ENCODE measurements at places on chromosomes 6 and 20. TPM values are rescaled to one million over a fixed set of nuclear protein-coding genes. Genes with fewer than 3 reads are reported as not detected.

- no peak for DNase-seq
Observed at GRCh38 chr20:9352739-9353138, 161.7 kb upstream of the LAMP5 start.

GRCh38 chr6:1502041-1502440, 107.7 kb upstream of the FOXC1 start:
- DNase-seq, result no peak

The KCNQ2 gene
- 0.23 TPM for total RNA-seq

DNA sequence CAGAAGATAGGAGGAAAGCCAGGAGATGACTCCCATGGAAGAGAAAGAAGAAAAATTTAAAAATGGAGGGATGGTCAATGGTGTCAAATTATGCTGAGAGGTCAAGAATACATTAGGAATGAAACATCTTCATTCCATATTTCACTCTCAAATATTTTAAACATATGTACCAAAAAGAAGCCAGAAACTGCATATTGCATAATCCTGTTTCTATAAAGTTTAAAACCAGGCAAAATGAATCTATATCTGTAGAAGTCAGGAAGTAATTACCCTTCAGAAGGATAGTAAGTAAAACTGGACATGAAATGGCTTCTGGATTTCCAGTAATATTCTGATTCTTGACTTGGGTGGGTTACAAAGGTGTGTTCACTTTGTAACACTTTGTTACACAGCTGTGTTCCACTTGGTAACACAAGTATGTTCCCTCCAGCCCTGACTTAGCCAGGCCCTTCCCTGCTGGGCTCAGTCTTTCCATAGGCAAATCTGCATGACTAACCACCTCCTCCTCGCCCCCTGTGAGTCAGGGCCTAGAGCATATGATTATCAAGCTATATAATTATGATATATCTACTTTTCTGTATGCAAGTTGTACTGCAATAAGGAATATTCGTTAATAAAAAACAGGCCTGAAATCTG, 20.2 kb upstream of the C6orf141 start:
- no peak for DNase-seq

DNA sequence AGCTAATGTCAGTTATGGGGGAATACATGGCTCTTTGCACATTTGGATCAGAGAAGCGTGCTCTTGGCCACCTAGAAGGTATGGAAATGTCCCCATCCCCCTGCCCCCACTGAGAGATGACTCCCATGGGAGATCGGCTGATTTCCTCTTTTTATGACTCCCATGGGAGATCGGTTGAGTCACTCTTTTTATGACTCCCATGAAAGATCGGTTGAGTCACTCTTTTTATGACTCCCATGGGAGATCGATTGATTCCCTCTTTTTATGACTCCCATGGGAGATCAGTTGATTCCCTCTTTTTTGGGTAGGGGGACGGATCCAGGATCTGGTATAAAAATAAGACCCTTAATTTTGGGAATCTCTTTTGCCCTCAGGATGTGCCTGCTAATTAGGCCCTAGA, 10.3 kb upstream of the TAAR9 start:
- DNase-seq, result peak; percentile 63

DNA sequence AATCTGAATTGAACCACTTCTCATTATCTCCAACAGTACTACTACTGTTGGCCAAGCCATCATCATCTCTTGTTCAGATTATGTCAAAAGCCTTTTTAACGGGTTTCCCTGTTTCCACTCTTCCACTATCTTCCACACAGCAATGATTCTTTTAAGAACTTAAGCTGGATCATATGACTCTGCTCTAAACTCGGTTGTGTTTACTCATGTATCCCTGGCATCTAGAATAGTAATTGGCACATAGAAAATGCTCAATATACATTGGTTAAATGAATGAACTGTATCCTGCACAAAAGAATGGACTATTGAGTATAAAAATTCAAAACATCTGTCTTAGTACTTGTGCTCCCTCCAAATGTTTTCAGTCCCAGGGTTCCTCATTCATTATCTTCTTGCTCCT, 2.8 kb upstream of the COX7A2 start:
- no peak for DNase-seq

DNA sequence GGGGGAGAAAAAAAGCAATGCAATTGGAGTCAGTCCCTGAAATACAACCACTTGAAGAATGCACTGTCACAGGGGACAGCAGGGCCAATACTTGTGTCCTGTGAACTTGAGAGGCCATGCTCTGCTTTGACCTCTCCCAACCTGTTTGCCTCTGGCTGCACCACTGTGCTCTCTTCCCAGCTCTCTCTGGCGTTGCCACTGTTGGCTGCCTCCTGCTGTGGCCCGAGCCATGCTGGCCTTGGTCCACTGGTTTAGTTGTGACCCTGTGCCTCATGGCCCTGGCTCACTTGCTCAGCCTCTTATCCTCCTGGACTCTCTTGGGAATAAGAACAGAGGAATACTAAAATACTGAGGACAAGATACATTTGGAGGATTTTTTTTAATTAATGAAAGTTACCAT, 14.5 kb upstream of the FBXO30 start:
- no peak for DNase-seq

GRCh38 chr6:128347123-128347522, 173.3 kb downstream of the PTPRK start:
- peak; percentile 7 for DNase-seq

DNA sequence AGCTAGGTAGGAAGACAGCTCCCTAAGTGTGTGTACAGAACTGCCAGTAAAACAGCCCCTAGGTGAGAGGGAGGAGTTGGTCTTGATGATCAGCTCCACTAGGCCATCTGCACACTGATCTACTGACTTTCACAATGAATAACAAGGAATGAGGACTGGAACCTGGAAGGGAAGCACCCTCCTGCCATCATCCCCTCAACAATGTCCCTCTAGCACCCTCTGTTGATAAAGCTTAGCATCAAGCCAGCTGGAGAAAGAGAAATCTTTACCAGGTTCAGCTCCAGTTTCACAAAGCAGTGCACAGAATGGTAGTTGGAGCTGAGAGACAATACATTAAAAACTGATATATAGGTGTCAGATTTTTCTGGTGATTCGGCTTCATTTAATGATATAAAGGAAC, 57.2 kb upstream of the IRAK1BP1 start:
- DNase-seq, result peak; percentile 43

DNA sequence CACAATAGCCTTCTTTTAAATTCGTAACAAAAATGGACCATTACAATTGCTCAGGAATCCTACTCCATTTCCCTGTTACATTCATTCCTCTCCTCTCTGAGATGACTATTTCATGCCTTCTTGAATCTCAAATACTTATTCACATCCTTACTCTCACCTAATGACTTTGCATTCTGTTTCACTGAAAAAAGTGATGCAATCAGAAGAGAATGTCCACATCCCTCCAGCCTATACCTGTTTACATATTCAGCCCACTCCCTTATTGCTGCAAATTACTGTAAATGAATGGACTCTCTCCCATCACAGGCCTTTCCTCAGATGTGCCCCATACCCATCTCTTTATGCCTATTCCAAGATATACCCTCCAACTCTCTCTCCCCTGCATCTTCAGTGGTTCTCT, 8.6 kb downstream of the TAAR1 start:
- no peak for DNase-seq

GRCh38 chr20:6595704-6596103, 171.8 kb upstream of the BMP2 start:
- no peak for DNase-seq

The SMLR1 gene
- total RNA-seq, result not detected

DNA sequence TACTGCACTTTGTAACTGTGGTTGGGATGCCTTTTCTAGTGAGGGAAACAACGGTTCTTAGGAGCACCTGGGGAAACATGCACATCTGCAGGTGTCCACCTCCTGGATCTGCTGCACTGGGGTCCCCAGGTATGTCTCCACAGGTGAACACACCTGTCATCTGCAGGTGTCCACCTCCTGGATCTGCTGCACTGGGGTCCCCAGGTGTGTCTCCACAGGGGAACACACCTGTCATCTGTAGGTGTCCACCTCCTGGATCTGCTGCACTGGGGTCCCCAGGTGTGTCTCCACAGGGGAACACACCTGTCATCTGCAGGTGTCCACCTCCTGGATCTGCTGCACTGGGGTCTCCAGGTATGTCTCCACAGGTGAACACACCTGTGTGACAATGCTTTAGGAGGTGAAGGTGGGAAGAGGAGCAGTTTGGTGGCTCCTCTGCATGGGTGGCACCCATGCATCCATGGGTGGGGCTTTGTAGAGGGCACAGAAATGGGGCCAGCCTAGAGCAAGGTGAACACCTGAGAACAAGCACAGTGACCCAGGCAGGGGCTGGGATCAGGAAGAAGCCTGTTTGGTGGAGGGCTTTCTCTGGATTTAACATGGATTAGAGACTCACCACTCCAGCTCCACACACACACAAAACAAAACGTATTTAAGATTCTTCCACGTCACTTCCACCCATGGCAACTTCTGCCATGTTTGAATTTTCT, 206.0 kb upstream of the CDH4 start:
- no peak for DNase-seq

DNA sequence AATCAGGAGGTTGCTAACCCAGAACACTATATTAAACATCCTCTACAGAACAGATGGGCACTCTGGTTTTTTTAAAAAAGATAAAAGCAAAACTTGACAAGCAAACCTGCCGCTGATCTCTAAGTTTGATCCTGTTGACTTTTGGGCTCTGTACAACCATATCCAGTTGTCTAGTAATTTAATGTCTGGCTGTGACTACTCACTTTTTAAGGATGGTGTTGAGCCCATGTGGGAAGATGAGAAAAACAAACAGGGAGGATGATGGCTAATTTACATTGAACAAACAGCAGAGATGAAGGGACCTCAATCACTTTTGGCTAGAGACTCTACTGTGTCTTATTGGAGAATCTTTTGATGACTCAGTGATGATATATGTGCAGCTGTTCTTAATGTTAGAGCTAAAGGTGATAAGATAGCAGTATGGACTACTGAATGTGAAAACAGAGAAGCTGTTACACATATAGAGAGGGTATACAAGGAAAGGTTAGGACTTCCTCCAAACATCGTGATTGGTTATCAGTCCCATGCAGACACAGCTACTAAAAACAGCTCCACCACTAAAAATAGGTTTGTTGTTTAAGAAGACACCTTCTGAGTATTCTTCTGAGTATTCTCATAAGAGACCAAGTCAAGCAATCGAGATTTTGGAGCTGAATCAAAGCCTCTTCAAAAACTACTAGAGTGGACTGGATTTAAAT, 201.2 kb upstream of the SHLD1 start:
- DNase-seq, result no peak

GRCh38 chr6:54248994-54249393, 59.2 kb upstream of the TINAG start:
- DNase-seq, result no peak

DNA sequence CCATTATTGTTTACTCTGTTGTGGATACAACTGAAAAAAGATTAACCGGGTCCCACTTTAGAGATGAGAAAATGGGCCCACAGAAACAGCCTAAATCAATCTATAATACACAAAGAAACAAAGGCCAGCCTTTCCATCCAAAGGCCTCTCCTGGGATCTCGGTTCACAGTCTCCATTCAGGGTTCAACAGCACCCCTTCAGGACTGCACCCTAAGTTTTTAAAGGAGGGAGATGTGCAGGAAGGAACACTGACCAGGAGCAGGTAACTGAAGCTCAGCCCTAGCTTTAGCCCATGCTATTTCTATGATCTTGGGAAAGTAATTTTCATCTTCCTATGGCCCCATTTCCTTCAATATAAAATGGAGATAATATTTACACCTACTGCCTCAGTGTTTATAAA, 147.7 kb downstream of the BTBD9 start:
- DNase-seq, result no peak

DNA sequence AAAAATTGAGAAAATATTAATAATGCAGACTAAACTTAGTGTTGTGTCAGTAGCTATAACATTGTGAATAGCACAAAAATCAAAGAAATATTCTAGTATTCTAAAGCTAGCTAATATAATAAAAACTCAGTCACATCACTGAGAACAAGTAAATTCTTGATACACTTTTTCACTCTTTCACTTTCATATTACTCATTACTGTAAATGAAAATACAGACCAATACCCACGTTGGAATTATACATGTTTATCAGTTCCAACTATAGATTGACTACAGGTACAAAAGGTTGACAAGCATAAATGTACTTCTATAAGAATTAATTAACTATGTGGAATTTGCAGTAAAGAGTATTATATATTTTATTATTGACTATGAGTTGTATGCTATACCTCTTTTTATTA, 1043.4 kb upstream of the FLRT3 start:
- no peak for DNase-seq

GRCh38 chr6:78746457-78746856, 120.9 kb upstream of the IRAK1BP1 start:
- DNase-seq, result peak; percentile 17

The MYH7B gene
- total RNA-seq, result not detected

GRCh38 chr20:2692036-2692885, at the start of gene EBF4:
Gene EBF4 (plus strand): TSS chr20:2692780. CDS start chr20:2693646, 866 bp downstream.
- no peak for DNase-seq

- DNase-seq, result no peak
Observed at GRCh38 chr20:15253431-15253830, 916.0 kb upstream of the FLRT3 start.

DNA sequence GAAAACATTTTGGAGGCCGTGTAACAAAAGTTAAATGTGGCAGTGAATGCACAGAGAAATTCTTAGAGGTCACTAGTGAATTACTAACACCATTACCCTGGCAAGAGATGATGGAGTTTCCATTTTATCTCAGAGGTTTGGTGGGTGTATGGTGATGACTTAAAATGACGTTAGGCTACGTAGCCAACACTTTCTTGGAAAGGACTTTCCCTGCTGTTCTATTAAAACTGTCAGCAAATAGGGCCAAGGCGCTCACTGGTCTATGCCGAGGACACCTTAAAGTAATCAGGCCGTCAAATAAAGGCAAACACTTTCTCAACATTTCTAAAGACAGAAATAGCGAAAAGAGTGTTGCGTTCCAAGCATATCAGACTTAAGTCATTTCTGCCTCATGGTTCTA, 160.8 kb downstream of the GMPR start:
- no peak for DNase-seq

DNA sequence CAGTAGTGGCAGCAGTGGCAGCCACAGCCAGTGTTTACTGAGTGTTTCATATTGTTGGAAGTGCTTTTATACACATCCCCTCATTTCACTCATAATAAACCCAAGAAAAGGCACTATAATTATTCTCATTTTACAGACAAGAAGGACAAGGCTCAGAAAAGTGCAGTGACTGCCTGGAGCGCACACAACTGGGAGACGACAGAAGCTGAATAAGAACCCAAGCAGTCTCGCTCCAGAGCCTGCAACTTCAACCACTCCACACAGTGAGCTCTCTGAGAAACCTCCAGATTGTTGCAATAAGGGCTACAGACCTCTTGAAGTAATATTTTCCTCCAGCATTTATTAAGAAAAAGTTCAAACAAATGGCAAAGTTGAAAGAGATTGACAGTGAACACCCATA, 76.9 kb downstream of the PLCG1 start:
- DNase-seq, result no peak
